Spinal cord (tissue), 10 donors: ENCODE measurements at places on chromosomes 7 and 10. TPM values are rescaled to one million over a fixed set of nuclear protein-coding genes. Genes with fewer than 3 reads are reported as not detected.

The TECTB gene
- 0.77 TPM for total RNA-seq

The CCL24 gene
- not detected for total RNA-seq

The FBXO24 gene
- total RNA-seq: 0.40 TPM

The STEAP1B gene
- 7.1 TPM for total RNA-seq

The PRPS1L1 gene
- total RNA-seq: not detected

The GPNMB gene
- total RNA-seq: 42.5 TPM

The ENTPD1 gene
- total RNA-seq: 39.6 TPM

The HOXA1 gene
- 1.2 TPM for total RNA-seq

The FOXK1 gene
- 17.0 TPM for total RNA-seq

GRCh38 chr7:30177965-30178364, 43.2 kb downstream of the MTURN start:
- no peak for DNase-seq

DNA sequence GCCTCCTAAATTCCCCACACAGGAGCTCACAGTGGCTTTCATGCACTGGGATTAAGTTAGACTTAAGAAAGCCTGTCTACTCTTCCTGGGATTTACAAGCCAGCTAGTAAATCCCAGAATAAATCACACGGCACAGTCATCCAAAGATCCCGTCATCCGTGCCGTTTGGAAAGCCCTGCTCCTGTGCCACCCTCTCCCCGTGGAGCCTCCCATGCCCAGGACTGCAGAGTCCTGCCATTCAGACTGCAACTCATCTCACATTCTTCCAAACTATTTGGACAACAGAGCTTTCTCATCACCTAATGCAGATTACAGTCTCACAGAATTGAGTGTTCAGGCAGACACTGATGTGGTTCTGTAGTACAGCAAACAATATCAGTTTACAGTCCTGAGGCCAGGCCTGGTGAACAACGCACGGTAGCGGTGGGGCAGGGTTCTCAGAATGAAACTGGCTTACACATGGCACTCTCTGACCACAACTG, 166.5 kb downstream of the EGFR start:
- DNase-seq: no peak

- DNase-seq: no peak
Observed at GRCh38 chr10:60312818-60313588, 76.7 kb downstream of the ANK3 start.

DNA sequence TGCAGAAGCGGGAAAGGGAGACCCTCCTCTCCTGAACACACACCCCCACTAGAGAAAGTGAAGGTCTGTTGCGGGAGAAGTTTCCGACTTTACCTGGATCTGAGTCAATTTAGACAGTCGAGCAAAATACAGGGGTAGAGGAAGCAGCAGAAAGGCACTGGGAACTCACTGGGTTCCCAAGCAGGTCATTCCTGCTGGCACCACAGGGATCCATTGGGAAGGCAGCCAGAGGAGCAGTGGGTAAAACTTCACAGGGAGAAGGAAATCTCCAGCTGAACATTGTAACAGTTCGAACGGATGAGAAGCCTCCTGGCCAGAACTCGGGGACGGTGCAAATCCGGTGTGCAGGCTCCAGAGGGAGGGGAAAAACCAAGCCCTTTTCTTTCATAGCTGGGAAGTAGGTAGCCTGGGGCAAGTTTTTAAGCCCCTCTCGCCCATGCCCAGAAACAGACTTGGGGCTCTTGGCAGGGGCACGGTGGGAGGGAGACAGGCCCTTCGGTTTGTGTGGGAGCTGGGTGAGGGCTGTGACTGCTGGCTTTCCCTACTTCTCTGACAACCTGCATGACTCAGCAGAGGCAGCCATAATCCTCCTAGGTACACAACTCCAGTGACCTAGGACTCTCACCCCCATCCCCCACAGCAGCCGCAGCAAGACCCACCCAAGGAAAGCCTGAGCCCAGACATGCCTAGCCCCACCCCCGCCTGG, 51.9 kb downstream of the DDC start:
- DNase-seq: no peak

DNA sequence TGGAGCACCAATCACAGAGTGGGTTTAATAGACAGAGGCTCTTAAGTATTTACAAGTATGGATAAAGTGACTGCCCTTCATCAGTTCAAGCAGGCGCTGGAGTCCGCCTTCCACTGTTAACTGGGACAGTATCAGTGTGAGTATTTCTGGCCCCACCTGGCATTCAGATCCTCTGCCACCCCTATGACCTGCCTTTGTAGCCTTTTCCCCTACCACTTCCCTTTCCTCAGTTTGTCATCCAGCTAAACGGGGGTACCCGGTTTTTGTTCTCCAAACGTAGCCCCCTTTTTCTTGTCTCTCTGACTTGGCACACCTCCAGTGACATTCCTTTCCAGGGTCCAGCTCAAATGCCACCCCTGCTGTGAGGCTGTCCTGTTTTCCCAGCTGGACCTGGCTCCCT, 134.4 kb downstream of the SNX10 start:
- no peak for DNase-seq

DNA sequence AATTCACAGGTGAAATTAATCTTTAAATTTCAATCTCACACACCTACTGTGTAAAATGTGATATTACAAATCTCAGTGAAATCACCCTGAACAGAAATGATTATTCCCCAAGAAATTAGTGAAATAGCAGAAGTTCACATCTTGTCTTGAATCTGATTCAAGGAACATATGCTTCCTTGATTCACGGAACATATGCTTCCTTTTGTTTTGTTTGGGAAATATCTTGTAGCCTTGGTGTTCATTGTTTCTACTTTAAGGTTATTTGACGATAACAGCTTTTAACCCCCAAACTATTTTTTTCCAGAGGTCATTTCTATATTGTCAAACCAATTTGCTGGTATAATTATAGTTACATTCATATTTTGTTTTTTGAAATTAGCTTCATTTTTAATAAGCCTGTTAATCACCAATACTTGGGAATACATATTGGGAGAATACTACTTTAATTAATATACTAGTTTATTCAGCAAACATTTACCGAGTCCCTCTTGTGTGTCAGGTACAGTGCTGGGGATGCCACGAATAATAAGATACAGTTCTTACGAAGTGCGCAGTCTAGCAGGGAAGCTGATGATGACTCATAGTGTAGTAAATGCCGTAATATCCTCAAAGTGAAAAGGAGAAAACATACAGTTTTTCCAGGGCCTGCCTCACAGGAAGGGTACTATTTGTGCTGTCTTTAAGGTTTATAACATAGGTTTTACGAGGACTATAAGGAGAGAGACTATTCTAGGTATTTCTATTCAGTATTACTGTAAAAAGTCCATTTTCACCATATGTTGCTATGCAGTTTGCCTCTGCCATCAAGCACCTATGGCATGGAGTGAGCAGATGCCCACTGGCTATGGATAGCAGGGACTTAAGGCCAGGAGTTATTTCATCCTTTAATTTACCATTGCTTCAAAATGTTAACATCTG, 32.5 kb downstream of the PRKAR2B start:
- DNase-seq: no peak

- DNase-seq: peak; percentile 13
Observed at GRCh38 chr7:119783799-119784198, 489.2 kb upstream of the KCND2 start.

- DNase-seq: peak; percentile 9
Observed at GRCh38 chr7:146956321-146956720, 839.7 kb downstream of the CNTNAP2 start.

- DNase-seq: no peak
Observed at GRCh38 chr7:92794391-92794790, 42.0 kb downstream of the CDK6 start.

- DNase-seq: no peak
Observed at GRCh38 chr10:49174261-49174925, 13.8 kb downstream of the TMEM273 start.

DNA sequence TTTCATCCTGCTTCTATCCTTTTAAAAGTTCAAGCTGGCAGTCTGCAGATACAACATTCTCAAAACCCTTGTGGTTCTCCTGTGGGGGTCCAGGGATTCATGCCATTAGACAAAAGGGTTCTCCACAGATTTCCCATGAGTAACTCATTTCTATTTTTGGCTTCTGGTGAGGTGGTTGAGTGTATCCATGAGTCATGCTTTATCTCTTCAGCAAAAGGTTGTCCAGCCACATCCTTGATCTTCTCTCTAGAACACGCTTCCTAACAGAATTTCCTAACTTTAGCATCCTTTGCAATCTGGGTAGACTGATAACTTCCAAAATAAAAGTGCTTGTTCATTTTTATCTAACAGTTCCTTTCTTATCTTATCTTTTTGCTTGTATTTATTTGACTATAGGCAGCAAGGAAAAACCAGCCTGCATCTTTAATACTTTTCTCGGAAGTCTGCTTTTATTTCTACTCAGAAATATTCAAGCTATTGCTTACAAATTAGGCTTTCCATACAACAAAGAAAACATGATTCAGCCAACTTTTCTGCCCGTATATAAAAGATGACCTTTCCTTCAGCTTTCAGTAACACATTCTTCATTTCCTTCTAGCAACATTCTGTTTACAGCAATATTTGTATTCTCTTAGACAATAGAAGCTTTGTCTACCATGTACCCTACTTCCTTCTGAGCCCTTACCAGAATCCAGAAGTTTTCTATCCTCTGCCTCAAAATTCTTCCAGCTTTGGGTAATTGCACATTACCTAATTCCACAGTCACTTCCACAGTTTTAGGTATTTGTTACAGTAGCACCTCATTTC, 79.3 kb upstream of the IL6 start:
- DNase-seq: no peak

- no peak for DNase-seq
Observed at GRCh38 chr7:20520530-20520929, 94.9 kb upstream of the ABCB5 start.

- DNase-seq: no peak
Observed at GRCh38 chr7:34111031-34111430, 205.7 kb downstream of the BMPER start.

DNA sequence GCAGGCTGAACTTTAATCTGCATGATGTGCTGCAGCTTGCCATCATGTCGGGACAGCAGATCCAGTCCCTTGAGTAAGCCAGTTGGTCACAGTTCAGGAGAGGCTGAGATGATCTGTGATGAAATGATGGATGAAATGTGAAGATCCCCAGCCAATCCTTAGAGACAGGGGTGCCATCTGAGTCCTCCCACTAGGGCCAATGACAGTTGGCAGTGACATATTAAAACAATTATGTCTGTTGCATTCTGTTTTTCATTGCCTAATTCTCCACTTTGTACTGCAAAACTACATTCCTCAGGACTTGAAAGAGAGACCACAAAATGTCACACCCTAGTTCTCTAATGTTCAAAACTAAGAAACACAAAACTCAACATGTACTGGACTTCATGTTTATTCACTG, 66.3 kb upstream of the CAV2 start:
- DNase-seq: peak; percentile 2

DNA sequence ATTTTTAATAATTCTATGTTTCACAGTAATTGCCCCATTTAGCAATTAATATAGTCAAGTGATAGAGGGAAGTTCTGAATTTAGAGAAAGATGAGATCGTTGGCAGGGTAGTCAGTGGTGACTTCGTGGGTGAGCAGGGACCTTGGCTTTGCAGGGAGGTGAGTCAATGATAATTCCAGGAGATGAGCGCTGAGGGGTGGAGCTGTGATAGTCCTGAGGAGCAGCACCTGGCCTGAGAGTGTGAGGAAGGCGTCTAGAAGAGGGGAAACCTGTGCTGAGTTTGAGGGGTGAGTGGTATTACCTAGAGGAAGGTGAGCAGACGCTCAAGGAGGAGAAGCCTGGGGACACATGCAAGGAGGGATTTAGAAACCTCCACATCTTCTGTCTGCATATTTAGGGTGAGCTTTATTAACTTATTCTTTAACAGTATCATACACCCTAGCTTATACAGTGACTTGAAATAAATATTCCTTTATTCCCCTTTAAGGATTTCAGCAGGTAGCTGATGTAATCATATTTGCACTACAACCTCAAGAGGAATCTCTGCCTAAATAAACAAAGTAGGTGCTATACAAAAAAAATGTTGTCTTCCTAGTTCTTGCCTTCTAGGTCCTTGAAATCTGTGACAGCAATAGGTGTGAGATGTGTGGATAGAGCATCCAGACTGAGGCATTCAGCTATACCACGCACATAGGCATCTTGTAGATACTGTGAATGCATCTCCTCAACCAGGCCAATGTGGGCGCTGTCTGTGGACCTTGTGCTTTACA, 2.1 kb upstream of the TRIL start:
- DNase-seq: no peak

- no peak for DNase-seq
Observed at GRCh38 chr10:119538632-119539358, 3.7 kb downstream of the RGS10 start.

DNA sequence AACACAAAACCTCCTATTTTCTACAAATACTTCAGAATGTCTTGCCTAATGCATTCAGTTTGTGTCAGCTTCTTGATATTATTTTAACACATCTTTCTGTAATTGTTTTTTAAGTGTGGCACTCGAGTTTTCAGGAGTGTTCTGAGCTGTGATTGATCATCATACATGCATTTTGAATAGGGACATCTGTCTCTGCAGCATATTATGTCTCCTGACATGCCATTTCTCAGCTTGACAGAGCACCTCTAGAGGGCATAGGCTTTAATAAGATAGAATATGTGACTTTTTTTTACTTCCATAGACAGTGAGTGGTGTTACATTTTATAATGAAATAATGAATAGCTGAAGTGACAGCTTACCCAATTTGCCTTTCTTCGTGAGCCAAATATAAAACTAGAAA, 219.2 kb upstream of the HDAC9 start:
- DNase-seq: no peak

DNA sequence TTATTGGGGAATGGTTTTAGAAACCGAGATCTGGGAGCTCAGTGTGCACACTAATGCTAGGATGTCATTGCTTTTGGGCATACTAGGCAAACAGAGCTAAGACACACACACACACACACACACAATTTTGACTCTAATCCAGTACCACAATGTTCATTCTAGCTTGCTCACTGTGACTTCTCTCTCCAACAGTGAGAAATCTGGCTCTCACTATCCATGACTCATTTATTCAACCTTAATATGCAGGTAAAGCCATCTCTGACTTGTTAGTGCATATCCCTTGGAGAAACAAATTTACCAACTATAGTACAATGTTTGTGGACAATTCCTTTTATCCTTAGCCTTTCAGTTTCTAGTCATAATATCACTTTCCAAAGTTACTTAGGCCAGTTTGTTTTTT, 5.9 kb upstream of the BMS1 start:
- DNase-seq: no peak

DNA sequence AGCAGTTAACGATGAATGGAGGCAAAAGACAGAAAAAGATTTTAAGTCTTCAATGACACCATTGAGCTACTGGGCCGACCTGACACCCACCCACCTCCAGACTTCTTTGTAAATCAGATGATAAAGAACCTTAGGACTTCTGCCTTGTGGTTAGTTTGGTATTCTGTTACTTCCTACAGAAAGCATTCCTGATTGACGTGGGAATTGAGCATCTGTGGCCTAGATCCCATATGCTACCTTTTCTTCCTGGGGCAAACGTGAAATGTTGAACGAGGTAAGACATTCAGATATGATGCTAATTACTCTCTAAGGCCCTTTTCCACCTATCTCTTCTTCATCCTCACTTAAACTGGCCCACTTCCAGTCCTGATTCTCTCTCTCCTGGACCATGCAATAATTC, 10.2 kb downstream of the PRLHR start:
- DNase-seq: no peak

DNA sequence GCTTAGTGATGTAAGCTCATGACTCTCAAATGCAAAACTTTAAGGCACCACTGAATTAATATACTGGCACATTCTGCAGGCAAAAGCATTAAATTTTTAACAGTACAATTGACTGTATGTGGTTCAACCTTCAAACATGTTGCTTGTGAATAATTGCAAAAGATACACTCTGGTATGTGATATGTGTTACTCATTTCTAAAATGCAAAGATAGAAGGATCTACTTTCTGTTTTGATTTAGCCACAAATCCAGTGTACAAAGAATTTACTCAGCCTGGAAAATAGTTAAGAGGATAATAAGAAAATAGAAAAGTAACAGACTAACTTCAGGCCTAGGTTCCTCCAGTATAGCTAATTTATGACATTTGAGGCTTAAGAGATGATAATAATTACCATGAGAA, 66.6 kb upstream of the NOBOX start:
- no peak for DNase-seq
